Mucosa of descending colon (tissue), 3 donors: ENCODE measurements at places on chromosomes 16 and 17. TPM values are rescaled to one million over a fixed set of nuclear protein-coding genes. Genes with fewer than 3 reads are reported as not detected.
A peak's percentile ranks its signal among the peaks of the same experiment; 100 is the strongest.

The GRAP gene
- total RNA-seq: 1.2 TPM

The TCF25 gene
- 179 TPM for total RNA-seq

The CRYBA1 gene
- total RNA-seq: not detected

The BCL6B gene
- total RNA-seq: 9.2 TPM

The ARHGAP27 gene
- 199 TPM for total RNA-seq

The PNPO gene
- total RNA-seq: 22.8 TPM

The KAT8 gene
- 83.1 TPM for total RNA-seq

The PTX4 gene
- not detected for total RNA-seq

The ALOX15 gene
- 1.7 TPM for total RNA-seq

The KRT33B gene
- total RNA-seq: not detected

The CHST4 gene
- total RNA-seq: not detected

- no peak for DNase-seq
These were observed 77.6 kb downstream of the CMIP start for GRCh38 chr16:81522108-81522701.

DNA sequence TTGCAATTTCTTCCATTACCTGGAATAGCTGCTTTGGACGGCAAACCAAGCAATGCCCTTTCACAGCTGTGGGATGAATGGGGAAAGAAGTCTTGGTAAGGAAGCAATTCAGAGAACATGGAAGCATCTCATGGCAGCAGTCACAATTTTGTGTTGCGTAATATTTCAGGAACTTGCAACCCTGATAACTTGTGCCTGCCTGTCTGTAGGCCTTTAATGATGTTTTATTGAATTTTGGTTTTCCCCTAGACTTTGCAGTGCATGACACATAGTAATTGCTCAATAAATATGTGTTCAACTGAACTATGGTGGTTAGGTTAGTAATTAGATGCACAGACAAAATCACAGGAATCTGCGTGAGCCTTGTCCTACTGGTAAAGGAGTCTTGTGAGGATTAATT is 439.5 kb downstream of the WWOX start:
- no peak for DNase-seq

GRCh38 chr16:70685938-70686375 is at the start of gene MTSS2:
Gene MTSS2 (minus strand): TSS chr16:70686053. CDS start chr16:70685791, 262 bp downstream.
- peak; percentile 65 for DNase-seq

GRCh38 chr17:33873201-33873617 is 381.9 kb upstream of the CCL2 start:
- DNase-seq: no peak

GRCh38 chr16:13463619-13464018 is 456.3 kb upstream of the ERCC4 start:
- no peak for DNase-seq

DNA sequence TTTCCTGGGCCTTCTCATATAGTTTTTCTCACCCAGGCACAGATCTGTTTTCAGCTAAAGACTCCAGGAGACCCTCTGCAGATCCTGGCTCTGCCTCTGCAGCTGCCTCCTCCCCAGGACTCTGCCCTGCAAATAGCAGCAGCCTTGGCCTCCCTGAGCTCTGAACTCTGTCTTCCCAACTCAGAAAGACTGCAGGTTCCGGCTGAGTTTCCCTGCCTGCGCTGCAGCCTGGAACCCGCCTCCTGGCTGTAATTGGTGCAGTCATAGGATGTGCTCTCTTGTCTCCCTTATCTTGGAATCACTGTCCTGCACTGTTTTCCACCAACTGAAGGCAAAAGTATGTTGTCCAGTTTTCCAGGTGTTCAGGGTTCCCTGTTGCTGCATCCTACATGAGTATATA is 14.3 kb upstream of the DNASE1 start:
- DNase-seq: no peak

- no peak for DNase-seq
These were observed 432.7 kb upstream of the ASIC2 start for GRCh38 chr17:33725675-33726271.

GRCh38 chr17:42891539-42892152 is 9.0 kb upstream of the G6PC1 start:
- DNase-seq: peak; percentile 30

GRCh38 chr17:34827008-34827407 is 134.3 kb downstream of the CCT6B start:
- DNase-seq: peak; percentile 54

- DNase-seq: no peak
These were observed 13.6 kb downstream of the CDH16 start for GRCh38 chr16:66904846-66905632.

DNA sequence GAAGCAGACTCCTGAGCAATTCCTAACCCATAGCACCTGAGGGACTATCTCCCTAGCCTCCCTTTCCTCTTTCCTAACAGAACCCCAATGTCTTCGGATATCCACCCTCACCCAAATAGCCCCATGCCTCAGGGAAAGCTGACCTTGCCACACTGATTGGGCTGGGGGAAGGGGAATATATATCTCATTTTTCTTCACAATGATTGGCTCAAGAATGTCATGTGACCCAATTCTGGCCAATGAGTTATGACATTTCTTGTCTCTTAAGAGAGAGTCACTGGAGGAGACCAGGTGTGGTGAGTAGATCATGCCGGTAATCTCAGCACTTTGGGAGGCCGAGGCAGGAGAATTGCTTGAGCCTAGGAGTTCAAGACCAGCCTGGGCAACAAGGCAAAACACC is 71.9 kb upstream of the NLK start:
- no peak for DNase-seq

GRCh38 chr16:26550111-26550610 is 516.6 kb upstream of the C16orf82 start:
- no peak for DNase-seq

GRCh38 chr16:11456741-11457140 is 111.5 kb downstream of the RMI2 start:
- no peak for DNase-seq

DNA sequence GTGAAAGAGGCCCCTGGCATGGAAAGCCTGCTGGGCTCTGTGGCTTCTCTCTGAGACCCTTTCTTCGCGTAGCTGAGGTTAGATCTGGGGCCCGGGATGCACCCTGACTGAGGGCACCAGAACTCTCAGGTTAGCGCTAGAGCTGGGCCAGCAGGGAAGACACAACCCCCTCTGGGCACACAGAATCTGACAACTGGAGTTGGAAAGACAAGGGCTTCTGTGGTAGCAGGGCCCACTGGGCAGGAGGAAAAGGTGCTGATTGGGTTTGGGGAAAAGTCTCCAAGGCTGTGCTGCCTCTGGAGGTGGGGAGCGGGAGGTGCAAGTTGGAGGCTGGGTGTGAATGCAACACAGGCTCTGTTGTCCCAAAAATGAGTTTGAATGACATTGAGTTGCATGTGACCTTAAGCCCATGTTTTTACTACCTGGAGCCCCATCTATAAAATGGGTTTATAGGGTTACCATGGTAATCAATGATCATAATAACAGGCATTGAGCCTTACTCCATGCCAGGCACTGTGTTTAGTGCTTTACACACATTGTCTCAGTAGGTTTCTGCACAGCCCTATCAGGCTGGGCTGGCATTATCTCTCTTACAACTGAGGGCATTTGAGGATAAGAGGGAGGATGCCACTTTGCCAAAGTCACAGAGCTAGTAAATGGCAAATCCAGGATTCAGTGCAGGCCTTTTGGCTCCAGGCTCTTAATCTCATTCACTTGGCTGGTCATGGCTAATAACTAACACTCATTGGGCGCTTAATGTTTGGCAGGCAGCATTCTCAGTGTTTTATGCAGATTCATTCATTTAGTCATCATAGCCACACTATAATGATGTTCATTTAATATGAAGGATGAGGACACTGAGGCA is 9.5 kb upstream of the IGFBP4 start:
- DNase-seq: no peak

DNA sequence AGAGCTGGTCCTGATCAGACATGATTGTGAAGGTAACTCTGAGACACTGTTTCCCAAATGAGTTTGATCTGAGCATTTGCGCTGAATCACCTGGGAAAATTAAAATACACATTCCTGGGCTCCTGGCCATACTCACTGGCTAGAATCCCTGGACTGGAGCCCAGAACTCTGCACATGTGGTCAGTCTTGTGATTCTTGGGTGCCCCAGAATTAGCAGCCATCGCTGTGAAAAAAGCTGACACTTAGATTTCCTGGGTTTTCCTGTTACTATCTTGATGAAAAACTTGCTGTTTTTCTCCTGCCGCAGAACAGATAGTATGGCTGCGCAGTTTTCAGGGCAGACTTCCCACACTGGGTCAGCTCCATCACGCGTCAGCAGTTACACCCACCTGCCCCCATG is 24.6 kb downstream of the NECAB2 start:
- no peak for DNase-seq

DNA sequence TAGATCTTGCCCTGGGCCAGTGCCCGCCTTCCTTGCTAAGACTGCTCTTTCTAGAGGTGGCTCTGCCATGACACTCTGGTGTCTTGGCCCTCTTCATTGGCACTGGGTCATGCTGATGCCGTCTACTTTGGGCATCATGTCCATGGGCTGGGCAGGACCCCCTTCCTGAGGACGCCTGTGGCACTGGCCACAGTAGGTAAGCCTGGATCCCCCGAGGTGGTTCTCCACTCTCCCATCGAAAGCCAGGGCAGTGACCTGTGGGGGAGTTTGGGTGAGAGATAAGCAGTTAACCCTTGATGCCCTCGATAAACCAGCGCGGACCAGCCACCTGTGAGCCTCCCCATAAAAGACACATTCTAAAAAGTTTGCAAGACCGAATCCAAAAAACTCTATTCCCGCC is 20.0 kb upstream of the ITGB4 start:
- DNase-seq: no peak

DNA sequence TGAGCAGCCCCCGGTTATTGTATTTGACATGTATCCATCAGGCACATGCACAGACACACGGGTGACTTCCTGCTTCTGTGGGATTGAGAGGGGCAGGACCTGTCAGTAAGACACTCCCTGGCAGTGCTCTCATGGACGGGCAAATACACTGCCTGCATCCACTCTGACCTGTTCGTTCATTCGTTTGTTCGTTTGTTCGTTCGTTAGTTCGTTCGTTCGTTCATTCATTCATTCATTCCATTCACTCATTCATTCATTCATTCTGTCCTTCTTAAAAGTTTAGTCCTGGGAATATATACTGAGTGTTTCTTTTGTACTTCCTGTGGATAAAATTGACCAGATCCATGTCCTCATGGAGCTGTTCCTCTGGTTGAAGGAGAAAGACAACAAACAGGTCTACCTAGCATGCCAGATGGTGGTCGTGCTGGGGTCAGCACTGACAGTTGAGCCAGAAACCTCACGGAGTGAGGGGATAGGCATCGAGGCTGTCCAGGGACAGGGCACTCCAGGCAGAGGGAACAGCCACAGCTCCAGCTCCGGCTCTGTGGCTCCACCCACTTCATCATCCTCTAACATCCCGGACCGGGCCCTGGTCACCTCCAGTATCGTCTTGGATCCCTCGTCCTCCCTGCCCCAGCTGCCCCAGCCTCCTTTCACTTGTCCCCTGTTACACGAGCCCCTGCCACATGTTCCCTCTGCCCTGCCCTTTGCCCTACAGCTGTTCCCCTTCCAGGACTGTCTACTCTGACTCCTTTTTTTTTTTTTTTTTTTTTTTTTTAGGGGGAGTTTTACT is 336.1 kb downstream of the CPPED1 start:
- DNase-seq: no peak

- DNase-seq: no peak
These were observed 317.6 kb downstream of the SEC14L1 start for GRCh38 chr17:77458202-77459017.
